ENCODE measurements at places on chromosomes 6 and 20.

DNA sequence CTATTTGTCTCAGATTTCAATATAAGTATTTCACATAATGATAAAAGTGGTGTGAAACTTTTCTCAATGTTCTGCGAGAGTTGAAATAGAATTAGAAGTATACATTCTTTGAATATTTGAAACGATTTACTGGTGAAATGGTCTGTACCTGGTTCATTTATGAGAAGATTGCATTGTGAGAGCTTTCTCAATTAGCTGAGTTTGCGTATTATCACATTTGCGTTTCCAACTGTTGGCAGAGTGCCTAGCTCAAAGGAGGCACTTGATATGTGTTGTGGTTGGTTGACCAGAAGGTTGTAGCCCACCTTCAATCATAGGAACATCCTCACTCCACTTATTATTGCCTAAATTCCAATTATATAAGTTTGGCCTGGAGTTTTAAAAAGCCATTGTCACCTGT is 58.8 kb upstream of the EXOC2 start:
- no peak for DNase-seq

DNA sequence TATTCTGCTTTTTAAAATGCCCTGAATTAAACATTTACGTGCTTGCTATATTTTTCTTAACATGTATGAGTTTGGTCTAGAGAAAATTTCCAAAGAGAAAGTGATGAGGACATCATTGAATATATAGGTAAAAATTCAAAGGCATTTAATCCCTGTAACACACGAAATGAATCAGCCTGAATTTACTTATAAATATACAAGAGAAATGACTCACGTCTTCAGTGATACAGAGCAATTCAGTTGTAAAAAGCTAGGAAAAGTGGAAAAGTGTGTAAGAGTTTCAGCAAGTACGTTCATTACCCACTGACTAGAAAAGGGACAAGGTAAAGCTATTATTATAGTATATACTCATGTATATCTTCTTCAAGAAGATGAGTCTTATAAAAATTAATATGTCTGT is 124.8 kb downstream of the HIVEP1 start:
- no peak for DNase-seq

DNA sequence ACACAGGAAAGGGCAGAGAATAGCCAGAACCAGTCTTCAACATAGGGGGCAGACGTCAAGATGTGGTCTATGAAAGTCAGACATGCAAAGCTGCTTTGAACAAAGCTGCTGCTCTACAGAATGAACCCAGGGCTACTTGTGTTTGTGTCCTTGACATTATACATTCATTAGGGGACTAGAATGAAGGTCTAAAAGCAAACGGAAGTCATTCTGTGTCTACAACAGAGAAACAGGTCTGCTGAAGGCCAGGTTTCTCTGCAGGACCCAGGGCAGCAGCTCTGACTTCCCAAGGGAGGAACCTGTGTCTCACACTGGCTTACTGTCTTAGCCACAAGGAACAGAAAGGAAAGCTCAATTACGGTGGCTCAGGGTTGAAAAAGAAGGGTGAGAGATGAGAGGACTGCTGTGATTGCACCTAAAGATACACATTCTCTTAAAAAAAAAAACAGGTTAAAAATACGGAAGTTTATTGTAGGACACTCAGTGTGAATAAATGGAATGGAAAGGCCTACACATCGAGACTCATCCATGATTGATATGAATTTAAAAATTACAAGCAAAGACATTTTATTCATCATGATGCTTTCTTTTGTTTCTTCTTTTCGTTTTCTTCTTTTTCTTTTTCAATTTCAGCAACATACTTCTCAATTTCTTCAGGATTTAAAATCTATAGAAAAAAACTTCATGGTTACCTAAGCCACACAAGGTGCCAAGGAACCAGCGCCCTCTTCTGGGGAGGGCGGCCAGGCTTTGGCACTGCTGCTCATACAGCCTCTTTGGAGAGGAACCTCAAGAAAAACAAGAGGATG is 6.7 kb downstream of the PSMA7 start:
- DNase-seq = no peak

- DNase-seq = no peak
Measured at GRCh38 chr6:158536891-158537798, 22.7 kb upstream of the TMEM181 start.

DNA sequence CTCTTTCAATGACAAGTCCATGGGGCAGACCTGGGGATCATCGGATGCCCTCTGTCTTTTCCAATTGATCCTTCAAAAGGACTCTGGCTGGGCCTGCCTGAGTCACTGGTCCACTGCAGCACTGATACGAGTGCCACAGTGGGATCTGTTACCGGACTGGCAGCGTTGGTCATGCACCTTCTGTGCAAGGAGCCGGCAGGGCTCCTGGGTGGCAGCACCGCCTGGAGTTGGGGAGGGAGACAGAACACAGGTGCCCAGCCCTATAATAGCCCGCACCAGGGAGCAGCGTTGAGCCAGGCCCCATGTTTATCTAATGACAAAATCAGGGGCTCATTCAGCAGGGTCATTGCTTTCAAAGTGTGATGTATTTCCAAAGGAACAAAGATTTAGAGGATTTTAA is 64.2 kb upstream of the NXT1 start:
- no peak for DNase-seq

DNA sequence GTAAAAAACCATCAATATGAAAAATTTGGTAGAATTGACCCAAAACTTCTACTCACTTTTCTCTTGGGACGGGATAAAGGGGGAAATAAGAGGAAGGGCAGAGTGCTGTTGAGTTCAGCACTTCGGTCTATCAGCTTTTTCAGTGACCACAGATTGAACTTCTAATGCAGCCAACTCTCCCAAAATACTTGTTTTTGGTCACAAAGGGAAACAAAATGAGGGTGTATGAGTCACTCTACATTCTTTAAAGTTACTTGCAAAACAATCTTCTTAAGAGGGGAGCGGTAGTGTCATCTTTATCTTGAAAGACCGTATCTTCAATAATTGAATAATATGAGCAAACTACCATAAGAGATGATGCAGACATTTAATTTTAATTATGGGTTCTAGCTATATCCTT is 661.3 kb downstream of the CD109 start:
- no peak for DNase-seq

DNA sequence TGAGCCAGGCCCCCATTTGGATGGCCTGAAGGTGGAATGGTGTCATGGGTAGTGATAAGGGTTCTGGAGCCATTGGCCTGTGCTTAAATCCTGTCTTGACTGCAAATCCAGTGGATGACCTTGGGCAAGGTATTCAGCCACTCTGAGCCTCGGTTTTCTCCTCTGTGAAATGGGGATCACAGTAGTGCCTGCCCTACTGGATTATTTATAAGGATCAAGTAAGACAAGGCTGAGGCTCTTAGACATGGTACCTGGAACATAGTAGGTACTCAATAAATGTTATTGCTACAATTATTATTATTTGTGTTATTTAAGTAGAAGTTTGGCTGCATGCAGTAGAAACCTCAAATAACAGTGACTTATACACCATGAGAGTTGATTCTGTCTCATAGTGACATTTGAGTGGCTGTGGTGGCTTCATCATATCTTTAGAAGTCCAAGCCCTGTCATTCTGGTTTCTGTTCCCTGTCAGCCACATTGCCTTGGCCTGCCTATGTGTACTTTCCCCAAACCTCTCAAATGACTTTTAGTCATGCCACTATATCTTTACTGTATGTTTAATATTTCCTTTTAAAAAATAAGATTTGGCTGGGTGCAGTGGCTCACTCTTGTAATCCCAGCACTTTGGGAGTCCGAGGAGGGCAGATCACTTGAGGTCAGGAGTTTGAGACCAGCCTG is 37.6 kb upstream of the CHMP4B start:
- DNase-seq = no peak

GRCh38 chr20:58640446-58640845 is 10.6 kb upstream of the STX16 start:
- no peak for DNase-seq

DNA sequence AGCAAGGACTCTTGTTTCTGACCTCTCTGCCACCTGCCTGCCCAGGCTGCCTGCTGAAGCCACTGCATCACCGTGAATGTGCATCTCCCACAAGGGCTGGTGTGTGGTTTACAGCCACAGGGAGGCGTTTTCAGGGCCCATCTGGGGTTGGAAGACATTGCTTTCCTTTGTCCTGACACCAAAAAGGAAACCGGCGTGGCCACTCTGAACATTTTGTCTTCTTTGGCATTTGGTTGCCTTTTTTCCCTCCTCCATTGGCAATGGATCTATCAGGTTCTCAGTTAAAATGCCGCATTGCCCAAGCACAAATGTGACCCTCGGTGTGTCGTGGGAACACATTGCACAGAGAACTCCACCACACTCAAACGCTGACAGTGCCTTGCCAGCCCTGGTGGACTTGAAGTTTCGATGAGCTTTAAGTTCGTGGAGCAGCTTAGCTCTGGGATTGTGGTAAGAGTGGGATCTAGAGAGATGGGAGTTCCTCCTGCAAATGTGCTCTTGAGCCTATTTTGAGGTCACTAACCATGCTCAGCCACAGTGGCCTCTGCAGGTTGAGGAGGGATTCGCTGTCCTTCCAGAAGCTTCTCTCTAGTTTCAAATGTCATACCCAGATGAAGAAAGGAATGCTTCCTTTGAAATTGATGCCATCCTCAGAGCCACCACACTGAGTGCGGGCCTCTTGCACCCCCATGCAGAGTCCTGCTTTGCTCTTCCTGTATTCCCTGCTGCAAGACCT is 14.8 kb upstream of the PCK1 start:
- no peak for DNase-seq

DNA sequence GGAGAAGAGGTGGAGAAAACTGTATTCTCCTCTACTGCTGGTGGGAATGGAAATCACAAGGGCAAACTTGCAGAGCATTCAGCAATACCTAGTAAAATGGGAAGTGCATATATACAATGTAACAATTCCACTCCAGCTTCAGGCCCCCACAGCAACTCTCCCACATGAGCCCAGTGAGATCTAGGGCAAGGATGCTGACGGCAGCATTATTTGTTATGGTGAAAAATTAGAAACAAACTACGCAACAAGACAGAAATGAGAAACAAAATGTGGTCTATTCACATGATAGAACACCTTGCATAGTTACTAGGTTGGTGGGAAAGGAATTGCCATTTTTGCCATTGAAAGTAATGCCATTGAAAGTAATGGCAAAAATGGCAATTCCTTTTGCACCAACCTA is 98.9 kb upstream of the SRSF6 start:
- no peak for DNase-seq

DNA sequence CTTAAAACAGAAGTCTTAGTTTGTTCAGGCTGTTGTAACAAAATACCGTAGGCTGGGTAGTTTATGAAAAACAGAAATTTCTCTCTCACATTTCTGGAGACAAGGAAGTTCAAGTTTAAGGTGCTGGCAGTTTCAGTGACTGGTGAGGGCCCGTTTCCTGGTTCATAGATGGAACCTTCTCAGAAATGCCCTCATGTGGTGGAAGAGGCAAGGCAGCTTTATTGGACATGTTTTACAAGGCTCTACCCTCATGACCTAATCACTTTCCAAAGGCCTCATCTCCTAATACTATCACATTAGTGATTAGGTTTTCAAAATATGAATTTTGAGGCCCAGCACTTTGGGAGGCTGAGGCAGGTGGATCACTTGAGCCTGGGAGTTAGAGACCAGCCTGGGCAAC is 2.4 kb downstream of the HEBP2 start:
- DNase-seq = no peak

GRCh38 chr6:48255094-48255493 is 144.1 kb upstream of the PTCHD4 start:
- no peak for DNase-seq

Data from activated CD4-positive, alpha-beta T cell treated with anti-CD3 and anti-CD28 coated beads, Interleukin-2, amount 50 U/mL, for 24 hours (primary cell).